Activated CD8-positive, alpha-beta memory T cell treated with anti-CD3 and anti-CD28 coated beads for 4 hours (primary cell): ENCODE measurements at places on chromosomes 4 and X.
A peak's percentile ranks its signal among the peaks of the same experiment; 100 is the strongest.

DNA sequence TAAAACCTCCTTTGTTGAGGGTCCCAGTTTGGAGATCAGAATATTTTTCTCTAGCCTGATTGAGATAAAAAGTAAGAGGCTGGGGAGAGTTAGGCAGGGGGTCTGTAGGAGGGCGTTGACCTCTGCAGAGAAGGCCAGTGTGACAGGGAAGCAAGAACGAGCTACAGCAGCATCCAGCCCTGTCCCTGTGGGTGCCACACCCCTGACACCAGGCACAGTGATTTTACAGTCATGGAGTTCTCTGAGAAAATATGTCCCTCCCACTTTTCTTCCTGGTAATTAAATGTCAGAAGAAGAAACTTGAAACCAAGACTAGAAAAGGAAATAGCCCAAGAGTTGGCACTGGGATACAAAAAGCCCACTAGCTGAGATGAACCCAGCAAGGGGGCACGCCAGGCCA is 25.0 kb upstream of the HELT start:
- no peak for DNase-seq

- no peak for DNase-seq
These were observed 13.7 kb downstream of the PPP2R3B start for GRCh38 chrX:372856-373640.

GRCh38 chrX:74925225-74926088 is at the start of gene NEXMIF:
Gene NEXMIF (minus strand): TSS chrX:74925452.
- DNase-seq: no peak

DNA sequence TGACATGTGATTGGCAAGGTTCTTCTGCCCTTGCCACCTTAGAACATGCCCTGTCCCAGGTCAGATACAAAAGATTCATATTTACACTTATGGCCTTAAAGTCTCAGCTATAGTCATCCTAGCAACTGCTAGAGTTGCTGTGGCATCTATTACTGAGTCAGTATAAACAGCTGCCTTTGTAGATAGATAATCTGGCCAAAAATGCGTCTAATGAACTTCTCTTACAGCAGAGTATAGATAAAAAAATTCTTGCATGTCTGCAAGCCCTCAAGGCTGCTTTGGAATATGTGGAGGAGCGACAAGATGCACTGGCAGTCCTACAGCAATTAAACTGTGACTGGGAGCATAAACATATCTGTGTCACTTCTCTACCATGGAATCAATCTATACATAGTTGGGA is 1209.7 kb upstream of the PABPC4L start:
- DNase-seq: no peak

DNA sequence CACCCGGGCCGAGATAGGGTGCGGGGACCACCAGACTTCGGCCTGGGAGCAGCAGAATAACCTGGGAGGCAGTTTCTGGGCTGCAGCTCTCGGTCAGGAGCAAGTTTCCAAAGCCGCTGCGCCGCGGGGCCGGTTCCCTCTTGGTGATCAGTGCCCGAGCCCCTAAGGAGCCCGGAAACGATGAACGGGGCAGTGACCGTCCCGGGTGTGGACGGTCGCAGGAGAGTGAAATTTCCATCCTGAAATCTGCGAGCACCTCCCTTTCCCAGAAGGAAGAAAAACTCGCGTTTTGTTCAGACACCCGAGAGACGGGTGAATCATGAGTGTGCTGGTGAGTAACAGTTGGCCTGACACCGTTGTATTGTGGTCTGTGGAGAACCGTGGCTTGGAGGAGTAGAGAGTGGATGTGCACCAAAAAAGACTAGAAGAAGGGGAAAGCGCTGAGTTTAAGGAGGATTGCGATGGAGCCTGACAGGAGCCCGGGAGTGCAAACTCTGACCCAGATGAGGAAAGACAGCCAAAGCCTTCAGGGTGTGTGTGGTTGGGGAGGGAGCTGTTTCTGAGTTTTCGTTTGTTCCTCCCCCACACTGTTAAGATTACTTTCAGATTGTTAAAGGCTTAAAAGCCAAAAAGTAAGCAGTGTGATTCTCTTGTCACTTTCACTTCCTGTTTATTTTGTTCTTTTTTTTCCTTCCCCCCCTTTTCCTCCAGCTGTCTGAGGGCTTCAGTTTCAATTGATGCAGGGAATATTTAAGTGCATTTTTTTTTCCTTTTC is 828 bp downstream of the MCUB start:
- DNase-seq: peak; percentile 39

- no peak for DNase-seq
These were observed 152.3 kb downstream of the NEK1 start for GRCh38 chr4:169460081-169460480.

DNA sequence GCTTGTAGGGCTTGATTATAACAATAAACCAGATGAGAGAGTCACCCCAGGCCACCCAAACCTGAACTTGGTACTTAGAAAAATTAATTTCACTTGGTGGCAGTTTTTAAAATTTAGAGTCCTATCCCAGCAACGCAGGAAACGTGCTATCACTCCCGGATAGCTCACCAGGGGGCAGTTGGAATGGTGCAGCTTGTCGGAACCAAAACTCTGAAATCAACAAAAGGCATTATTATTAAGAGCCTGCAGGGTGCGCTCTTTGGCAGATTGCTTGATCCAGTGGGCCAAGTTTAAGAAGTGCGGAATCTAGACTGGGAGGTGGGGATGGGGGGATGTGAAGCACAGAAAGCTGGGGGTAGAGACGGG is 2.4 kb downstream of the FRAS1 start:
- DNase-seq: no peak

GRCh38 chr4:11441194-11441556 is 12.5 kb upstream of the HS3ST1 start:
- DNase-seq: no peak

DNA sequence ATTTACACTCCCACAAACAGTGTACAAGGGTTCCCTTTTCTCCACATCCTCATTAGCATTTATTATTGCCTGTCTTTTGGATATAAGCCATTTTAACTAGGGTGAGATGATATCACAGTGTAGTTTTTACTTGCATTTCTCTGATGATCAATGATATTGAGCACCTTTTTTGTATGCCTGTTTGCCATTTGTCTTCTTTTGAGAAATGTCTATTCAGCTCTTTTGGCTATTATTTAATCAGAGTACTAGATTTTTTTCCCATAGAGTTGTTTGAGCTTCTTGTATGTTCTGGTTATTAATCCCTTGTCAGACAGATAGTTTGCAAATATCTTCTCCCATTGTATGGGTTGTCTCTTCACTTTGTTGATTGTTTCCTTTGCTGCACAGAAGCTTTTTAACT is 190.6 kb downstream of the MAGEB17 start:
- no peak for DNase-seq

- DNase-seq: no peak
These were observed 71.8 kb downstream of the METTL14 start for GRCh38 chr4:118756958-118757357.

DNA sequence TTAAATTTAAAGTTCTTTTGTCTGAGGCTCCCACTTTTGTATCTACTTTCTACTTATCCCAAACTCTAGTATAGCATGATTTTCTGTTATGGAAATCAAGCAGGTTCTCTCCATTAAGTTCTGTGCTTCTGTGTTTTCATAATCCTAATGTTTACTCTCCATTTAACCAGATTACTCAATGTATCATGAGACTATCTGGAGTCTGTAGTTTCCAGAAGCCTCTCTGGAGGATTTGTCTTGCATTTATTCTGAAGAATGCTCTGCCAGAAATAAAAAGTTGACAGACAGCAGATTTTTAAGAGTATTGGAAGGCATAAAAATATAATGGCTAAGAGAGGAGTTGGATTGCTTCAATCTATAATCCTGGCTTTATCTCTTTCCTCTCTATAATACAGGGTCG is 39.2 kb upstream of the PLS3 start:
- DNase-seq: no peak

GRCh38 chr4:81527115-81527514 is 55.4 kb upstream of the RASGEF1B start:
- DNase-seq: no peak

DNA sequence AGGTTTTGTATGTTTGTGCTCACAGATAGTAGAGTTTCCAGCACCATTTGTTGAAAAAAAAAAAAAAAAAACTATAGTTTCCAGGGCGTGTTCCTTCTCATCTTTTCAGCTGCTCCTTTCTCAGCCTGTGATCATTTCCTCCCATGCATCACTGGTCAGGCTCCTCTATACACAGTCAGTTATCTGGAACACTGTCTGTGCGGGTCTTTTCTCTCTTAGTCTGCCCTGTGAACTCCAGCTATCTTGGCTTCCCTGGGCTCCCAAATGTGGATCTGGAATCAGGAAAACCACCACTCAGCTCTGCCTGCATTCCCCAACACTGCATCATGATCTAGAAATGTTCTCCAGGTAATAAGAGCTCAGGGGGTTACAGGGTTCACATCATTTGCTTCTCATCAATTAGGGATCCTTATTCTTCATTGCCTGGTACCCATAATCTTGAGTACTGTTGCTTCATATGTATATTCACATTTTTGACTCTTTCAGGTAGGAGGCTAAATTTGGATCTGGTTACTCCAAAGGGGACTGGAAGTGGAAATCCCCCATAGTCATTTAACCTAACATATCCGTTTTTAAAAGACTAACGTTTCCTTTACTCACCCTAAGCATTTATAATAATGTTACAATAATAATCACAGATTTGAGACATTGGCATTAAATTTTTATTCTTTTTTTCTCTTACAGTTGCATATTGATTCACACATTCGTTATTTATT is 221.8 kb upstream of the KLF3 start:
- no peak for DNase-seq

GRCh38 chrX:123847056-123847455 is 12.8 kb upstream of the XIAP start:
- no peak for DNase-seq
